Lung (tissue), 17 donors: ENCODE measurements at places on chromosomes 6 and 20. TPM values are rescaled to one million over a fixed set of nuclear protein-coding genes. Genes with fewer than 3 reads are reported as not detected.
A peak's percentile ranks its signal among the peaks of the same experiment; 100 is the strongest.

DNA sequence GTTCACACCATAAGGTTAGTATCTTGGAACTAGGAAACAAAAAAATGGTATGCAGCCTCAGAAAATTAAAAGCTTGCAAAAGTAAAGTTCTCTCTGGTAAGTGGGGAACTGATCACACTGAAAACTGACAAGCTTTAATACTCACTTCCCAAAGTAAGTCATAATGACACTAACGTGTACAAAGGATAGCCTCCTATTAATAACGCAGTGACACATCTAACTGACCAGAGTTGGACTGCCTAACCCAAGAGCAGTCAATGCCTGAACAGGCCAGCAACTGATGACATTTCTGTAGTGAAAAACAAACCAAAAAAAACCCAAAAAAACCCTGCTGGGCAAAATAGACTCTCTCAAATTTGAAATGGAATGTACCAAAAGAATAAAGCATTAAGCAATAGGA lies 30.7 kb downstream of the CHD6 start:
- no peak for DNase-seq

DNA sequence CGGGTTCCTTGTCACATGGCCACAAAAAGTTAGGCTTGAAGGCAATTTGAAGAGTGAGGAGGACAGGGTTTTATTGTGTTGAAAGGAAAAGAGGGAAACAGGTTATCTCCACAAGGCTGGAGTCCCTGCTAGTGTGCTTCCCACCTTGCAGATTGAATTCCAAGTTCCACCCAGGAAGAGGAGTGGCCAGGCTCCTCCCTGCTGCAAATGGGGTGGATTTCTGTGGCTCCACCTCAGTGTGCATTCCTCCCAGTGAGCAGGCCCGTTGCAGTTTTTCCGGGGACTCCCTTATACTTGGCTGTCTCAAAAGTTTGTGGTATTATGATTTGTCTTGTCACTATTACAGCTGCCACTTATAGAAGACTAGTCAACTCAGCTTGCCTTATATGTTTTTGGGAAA lies 281.8 kb upstream of the PLCB4 start:
- DNase-seq: no peak

DNA sequence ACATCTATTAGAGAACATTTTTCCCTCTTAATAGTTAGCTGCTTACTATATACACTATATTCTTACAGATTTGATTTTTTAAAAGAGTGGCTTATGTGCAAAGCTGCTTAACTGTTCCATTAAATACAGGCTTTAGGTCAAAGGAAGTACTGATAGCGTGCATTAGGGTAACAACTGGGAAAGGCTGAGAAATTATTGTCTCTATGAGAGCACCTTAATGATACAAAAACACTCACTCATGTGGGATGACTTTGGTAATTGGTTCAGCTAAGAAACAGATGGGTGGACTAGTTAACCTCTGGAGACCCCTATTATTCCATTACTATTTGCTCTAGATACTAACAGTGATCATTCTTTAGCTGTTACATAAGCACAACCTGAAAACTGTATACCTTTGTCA lies 4.0 kb downstream of the DCDC2 start:
- DNase-seq: no peak

- peak; percentile 76 for DNase-seq
Measured at GRCh38 chr6:71107911-71108420, 151.1 kb upstream of the B3GAT2 start.

DNA sequence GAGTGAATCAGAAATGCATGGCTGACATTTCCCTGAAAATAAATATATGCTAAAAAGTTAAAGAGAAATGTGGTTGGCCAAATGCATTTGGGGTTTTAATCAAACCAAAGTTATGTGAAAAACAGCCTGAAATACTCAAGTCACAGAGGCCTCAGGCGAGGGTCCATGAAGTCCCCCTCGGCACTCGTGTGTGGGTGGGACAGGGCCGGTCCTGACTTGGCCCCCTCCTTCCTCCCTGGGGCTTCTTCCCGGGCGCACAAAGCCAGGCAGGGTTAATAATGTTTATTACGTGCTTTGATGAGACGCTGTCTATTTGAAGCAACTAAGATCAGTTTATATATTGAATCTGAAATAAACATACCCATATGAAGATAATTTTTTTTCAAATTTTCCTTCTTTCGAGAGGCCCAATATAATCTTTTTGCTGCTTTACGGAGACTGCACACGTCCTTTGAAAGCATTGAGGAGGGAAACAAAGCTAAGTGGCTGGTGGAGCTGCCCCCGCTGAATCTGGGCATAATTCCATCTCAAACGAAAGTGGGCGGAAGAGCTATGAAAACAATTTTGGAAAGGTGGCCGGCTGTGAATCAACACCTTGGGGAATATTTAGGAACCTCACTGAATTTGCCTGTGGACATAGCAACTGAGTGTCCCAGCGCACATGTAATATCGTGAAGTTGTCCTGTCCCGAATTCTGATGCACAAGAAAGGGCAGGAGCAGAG lies 55.8 kb upstream of the SMOC2 start:
- DNase-seq: peak; percentile 60

FGD2 gene
- 24.2 TPM for total RNA-seq

CLDN20 gene
- not detected for total RNA-seq
